ENCODE measurements at places on chromosomes 7 and 10.

GRCh38 chr10:31830887-31831286 lies 97.7 kb downstream of the ARHGAP12 start:
- DNase-seq: no peak

DNA sequence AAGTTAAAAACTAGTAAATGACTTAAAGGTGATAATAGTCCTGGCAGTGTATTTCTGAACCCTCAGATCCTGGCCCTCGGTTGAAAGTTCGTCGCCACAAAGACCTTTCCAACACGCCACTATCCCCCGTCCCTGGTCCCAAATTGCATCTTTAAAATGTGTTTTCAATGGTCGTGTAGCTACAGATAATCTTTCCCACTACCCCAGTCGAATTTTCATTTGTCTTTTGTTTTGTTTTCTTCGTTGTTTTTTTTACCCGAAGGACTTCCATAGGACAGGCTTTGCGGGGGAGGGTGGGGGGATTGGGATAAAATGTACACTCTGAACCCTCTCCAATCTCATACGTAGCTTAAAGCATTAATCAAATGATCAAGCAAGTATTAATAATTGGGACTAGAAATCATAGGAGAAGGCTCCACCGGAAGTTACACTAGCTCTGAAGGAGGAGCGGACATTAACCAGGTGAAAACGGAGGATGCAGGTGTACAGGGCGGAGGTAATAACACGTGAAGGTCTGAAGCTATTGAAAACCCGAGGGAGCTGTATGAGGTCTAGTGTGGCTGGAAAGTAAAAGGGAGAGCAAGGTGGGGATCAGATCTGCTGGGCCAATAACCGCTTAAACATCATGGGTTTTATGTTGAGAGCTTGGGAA lies 32.8 kb upstream of the PHF14 start:
- no peak for DNase-seq

DNA sequence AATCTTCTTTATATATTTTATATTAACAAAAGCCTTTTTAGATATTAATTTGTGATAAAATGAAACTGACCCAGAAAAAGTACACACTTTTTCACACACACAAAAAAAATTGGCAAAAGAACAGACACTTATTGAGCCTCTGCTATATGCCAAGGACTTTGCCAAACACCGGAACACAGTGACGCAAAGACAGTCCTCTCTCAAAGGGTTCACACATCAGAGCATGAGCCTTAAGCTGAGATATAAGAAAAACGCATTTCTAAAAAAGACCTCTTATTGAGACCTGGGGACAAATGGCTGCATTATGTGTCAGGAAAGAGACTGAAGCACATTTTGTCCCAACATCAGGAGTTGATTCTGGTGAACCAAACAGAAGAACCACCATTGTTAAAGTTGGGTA lies 24.0 kb upstream of the ABCB4 start:
- no peak for DNase-seq

GRCh38 chr10:84511106-84511505 lies 182.7 kb downstream of the CCSER2 start:
- DNase-seq: no peak

DNA sequence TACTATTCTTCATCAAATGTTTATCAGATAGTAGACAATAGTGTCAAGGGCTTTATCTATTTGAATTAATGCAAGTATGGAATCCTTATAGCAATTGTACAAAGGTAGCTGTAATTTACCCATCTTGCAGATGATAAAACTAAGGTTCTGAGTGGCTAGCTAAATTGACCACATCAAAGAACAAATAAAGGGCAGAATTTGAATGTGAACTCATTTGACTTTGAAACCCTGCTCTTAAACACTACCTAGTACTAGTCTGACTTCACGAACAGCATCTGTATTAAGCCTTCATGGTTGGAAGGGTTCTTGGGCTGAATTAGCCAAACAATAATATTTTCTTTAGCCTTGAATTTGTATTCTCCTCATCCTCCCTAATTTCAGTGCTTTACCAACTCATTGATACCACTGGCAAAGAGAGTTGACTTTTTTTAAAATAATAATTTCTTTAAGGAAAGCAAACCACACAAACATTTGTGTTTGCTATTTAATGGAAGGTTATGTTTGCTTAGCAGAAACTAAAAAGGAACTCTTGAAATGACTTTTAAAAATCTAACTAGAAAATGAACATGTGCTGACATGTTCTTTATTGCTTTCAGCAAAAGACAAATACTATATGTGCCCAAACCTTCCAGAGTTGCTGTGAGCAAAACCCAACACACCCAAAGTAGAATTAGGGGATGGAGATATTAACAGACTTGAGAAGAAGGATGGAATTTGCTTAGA lies 322.6 kb downstream of the RNLS start:
- DNase-seq: no peak

DNA sequence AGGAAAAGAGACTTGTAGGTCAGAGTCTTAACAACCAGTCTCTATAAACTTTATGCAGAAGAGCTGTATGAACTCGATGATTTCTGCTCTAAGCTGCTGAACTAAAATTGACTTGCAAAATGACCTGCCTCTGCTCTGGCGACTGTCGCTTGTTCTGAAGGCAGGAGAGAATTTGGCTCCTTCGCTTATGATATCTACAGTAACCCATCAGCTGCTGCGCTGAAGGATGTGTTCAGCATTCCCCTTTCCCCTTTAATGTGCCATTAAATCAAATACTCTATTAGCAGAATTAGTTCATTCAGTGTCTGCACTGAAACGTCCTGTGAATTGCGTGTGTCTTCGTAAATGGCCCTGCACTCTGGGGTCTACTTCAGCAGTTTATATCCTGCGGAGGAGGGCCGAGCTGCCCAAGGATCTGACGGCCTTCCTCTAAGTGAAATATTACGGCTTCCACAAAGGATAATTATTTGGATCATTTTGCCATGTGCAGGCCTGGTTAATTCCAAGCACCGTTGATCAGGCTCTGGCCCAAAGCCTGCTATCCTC lies 254.9 kb downstream of the SNX10 start:
- DNase-seq: no peak

DNA sequence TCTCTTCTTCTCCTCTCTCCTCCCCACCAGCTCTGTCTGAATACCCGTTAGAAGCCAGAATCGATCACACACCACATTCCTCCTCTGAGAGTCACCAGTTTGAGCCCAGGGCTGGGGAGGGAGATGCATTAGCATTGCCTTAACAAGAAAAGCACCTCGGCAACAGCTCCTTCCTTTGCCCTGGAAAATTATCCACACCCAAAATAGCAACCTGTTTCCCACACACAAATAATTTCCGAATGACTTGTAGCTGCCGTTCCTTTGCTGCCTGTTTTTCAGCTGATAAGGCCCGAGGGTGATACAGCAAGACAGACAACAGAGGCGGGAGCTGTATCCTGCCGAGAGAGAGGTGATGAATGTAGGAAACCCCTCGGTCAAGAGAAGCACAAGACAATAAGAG lies 91.3 kb downstream of the CPXM2 start:
- no peak for DNase-seq

DNA sequence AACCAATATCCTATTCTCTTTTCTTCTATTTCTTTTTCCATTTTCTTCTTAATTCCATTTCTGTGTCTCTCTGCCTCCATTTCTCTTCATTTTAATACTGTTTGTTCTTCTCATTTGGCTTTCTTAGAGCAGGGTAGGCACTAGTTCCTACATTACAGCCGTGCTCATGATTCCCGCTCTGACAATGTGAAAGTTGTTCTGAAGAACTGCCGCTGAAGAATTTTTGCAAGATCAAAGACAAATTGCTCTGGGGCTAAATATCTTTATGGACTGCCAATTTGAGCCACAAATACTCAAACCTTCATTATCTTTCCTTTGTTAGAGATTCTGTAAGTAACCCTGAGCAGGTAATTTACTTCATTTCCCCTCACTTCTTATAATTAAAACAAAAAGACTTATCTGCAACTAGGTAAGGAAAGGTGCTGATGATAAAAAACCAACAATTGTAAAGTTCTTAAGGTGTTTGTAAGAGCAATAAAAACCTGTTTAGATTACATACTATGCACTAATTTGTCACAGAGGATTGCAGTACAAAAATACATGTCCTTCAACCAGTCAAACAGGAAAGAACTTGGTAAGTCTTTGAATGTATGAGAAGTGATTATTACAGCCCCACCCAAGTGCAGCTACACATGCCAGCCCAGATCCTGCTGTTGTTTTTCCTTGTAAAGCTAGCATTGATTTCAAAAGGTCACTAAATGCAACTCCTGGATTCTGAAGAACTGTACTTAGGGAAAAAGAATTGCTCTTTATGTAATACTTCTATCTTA lies 127.5 kb downstream of the COL28A1 start:
- no peak for DNase-seq

DNA sequence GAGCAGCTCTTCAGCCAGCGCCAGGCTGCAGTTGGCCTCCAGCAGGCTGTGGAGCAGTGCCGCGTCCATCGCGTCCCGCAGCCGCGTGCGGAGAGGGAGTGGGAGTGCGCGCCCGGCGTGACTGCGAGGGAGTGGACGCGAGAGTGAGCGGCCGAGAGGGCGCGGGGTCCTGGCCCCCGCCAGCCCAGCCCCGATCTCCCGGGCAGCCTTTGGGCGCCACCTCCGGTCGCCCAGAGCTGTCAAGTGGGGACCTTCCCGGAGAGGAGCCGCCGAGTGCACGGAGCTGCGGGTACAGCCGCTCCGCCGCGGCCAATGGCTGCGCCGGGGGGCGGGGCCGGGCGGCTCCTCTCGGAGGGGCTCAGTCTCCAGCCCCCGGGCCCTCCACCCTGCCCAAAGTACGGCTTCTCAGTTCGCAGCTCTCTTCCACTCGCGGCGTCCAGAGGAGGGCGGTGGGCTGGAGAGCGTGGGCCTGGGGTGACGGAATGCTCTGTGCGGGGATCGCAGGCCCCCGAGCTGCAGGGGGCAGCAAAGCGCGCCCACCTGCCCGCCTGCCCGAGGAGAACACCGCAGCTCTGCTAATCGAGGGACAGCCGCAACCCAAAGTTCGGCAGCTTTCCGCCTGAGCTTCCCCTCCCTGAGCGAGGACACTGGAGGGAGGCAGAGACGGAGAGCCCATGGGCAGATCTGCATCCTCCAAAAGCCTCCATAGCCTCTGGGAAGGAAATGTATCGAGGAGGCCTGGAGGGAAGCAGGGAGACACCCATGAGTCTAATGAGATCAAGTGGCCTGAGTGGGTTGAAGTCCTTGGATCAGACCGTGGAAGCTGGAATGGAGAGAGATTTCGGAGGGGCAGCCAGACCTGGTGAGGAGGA lies at the start of gene CRHR2:
Gene CRHR2 (minus strand): TSS at position 245 of the 872 bp plus-strand sequence. CDS start 176 bp downstream, at position 69.
- peak; percentile 50 for DNase-seq

DNA sequence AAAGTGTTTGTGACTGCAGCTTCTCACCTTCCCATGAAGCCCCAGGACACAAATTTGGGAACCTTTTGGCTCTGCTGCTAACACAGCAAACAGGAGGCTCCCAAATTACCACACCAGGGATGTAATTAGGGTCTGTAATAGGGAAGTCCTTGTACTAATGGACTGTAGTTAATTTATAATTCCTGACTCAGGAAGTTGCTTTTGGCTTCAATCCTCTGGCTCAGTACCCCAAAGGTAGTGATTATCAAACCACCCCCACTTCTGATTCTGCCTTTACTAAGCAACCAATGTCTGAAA lies 3.8 kb upstream of the MALSU1 start:
- DNase-seq: no peak

DNA sequence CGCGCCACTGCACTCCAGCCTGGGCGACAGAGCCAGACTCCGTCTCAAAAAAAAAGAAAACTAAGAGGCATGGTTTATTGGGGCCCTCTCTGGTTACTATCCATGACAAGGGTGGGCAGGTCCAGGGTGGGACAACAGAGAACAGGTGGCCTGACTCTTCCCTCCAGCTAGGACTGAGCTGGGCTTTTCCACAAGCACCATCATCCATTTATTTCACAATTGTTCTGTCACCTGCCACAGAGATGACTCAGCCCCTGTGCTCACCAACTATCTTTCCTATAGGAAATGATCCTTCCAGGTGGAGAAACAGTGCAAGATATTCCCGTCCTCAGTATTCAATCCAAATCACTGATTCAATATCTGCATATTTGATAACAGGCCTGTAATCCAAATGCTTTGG lies 44.9 kb upstream of the MYL10 start:
- no peak for DNase-seq

GRCh38 chr7:108033776-108034497 lies 31.0 kb upstream of the LAMB1 start:
- no peak for DNase-seq

DNA sequence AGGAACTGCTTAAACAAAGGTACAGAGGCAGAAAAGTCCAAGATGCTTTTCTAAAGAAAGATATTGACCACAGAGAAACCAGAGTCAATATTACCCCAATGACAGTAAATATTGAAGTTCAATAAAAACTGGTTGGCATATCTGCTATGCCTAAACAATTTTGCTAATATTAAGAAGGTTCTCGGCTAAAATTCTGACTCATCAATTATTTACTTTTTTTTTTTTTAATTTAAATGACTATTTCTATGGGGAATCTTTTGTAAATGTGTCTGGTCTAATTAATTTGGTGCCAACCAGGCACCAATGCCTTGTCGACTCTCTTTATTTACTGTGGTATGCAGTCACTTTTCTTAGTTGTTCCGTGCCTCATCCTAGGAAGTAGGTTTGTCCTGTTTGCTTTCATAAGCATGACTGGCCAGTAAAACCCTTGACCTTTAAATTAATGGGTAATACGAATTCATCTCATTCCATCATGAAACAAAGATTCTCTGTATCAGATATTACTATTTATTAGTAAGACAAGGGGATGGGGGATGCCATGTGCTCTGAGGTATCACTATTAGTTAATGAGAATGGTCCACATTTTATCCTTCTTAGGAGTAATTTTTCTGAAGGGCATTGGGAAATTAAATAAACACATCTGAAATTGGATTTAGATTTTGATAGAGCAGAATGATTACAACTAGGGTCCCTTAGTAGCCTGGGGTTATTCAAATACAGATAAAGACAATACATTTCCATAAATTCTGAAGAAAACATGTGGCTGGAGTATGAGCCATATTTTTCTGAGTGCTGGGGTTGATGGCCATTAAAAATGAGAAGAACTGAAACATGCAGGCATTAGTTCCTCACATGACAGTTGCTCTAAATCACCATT lies 154.4 kb downstream of the VTI1A start:
- DNase-seq: no peak

DNA sequence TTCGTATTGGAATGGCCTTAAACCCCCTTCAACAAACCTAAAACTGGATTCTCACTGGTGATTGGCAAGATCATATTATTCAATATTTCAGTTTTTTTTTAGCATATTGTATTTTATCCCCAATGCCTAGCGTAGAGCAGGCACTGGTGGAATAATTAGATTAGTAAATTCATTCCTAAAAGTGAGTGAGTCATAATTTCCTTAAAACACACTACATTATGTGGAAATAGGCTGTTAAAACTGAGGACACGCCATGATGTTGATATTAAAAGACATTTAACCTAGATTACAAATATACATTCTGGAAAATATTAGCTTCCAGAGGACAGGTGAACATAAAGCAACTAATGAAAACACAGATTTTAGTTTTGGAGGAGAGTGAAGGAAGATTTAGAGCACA lies 463.9 kb downstream of the PARD3 start:
- DNase-seq: no peak

- DNase-seq: no peak
Observed at GRCh38 chr7:102934239-102934638, 21.4 kb downstream of the LRRC17 start.

- no peak for DNase-seq
Observed at GRCh38 chr7:116230191-116231005, 20.1 kb downstream of the TES start.

- no peak for DNase-seq
Observed at GRCh38 chr10:107806026-107806425, 641.5 kb upstream of the SORCS1 start.

- no peak for DNase-seq
Observed at GRCh38 chr10:63204667-63205391, 71.7 kb downstream of the NRBF2 start.
